Stimulated activated CD8-positive, alpha-beta memory T cell treated with anti-CD3 and anti-CD28 coated beads, Interleukin-15, amount 100 ng/mL, for 1 hour (primary cell): ENCODE measurements at places on chromosomes 16 and 17.

- DNase-seq, result no peak
Observed at GRCh38 chr16:64295466-64295865, 826.4 kb downstream of the CDH11 start.

GRCh38 chr16:87918866-87919680, 17.3 kb downstream of the CA5A start:
- no peak for DNase-seq

GRCh38 chr17:4120332-4120731, 22.5 kb downstream of the ZZEF1 start:
- no peak for DNase-seq

- DNase-seq, result no peak
Observed at GRCh38 chr16:19929062-19929511, 44.4 kb upstream of the GPRC5B start.

DNA sequence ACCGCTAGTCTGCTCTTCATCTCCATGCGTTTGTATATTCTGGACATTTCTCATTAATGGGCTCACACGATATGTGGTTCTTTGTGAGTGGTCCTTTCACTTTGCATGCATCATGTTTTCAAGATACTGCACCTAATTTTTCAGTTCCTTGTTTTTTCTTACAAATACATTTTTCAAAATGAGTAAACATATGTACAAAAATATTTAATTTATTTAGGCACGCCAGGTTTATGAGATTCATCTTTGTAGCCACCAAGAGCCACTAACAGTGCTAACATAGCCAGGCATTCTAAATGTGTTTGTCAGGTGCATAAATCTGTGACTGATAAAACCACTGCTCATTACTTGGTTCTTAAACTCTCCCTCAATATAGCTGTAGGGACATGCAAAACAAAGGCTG, 375.3 kb downstream of the WWOX start:
- no peak for DNase-seq

GRCh38 chr16:1787056-1787321, 4.2 kb downstream of the NUBP2 start:
- DNase-seq, result no peak

GRCh38 chr16:49850558-49851467, 5.1 kb downstream of the ZNF423 start:
- no peak for DNase-seq
